ENCODE measurements at places on chromosomes 1 and 21.

DNA sequence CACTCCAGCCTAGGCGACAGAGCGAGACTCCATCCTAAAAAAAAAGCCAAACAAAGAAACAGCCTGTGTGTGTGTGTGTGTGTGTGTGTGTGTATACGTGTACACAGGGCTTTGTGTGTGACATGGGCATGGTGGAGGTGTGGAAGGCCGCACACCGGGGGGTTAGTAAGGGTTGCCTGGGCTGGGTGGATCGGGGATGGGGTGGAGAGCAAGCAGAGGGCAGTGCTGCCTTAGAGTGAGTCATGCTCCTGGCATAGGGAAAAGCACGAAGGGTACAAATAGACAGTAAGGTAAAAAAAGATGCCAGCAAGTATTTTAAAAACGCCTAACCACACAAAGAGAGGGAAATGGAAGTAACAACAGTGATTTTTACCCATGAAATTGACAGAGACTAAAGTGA lies 6.2 kb downstream of the PRMT2 start:
- no peak for DNase-seq

GRCh38 chr1:24472527-24473251 lies 29.9 kb upstream of the RCAN3 start:
- DNase-seq: no peak

- DNase-seq: no peak
Observed at GRCh38 chr1:201311356-201312011, 28.2 kb downstream of the PKP1 start.

DNA sequence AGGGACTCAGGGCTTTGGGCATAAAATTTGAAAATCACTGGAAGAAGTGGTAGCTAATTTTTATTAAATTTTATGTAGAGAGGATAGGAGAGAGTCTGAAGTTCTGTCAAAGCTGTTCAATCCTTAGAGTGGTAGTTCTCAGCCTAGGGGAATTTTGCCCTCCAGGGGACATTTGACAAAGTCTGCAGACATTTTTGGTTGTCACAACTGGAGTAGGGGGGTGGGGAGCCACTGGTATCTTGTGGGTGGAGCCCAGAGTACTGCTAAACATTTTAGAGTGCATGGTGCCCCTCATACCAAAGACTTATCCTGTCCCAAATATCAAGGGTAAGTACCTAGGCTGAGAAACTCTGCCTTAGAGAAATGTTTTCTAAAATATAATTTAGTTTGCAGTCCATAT lies 30.2 kb downstream of the RASAL2 start:
- DNase-seq: no peak

DNA sequence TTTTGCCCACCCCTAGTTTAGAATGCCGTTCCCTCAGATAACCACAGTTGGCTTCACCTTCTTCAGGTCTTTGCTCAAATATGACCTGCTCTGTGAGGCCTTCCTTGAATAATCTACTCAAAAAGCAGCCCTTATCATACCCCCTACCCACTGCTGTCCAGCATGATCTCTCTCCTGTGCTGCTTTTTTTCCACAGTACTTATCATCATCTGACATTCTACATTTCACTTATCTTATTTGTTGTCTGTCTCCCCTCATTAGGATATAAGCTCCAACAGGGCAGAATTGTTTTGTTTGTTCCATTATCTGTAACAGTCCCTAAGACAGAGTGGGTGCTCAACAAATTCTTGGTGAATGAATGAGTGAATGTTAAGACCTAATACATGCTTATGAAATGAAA lies 18.1 kb downstream of the USP24 start:
- DNase-seq: no peak

DNA sequence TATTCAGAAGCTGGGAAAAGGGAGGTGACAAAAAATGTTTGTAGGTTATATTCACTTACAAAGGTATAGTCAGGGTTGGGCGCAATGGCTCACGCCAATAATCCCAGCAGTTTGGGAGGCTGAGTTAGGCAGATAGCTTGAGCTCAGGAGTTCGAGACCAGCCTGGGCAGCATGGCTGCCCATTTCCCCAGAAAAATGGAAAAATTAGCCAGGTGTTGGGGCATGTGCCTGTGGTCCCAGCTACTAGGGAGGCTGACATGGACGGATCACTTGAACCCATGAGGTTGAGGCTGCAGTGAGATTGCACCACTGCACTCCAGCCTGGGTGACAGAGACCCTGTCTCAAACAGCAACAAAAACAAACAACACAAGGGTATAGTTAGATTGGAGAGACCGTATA lies 3.0 kb downstream of the TIMM17A start:
- no peak for DNase-seq

DNA sequence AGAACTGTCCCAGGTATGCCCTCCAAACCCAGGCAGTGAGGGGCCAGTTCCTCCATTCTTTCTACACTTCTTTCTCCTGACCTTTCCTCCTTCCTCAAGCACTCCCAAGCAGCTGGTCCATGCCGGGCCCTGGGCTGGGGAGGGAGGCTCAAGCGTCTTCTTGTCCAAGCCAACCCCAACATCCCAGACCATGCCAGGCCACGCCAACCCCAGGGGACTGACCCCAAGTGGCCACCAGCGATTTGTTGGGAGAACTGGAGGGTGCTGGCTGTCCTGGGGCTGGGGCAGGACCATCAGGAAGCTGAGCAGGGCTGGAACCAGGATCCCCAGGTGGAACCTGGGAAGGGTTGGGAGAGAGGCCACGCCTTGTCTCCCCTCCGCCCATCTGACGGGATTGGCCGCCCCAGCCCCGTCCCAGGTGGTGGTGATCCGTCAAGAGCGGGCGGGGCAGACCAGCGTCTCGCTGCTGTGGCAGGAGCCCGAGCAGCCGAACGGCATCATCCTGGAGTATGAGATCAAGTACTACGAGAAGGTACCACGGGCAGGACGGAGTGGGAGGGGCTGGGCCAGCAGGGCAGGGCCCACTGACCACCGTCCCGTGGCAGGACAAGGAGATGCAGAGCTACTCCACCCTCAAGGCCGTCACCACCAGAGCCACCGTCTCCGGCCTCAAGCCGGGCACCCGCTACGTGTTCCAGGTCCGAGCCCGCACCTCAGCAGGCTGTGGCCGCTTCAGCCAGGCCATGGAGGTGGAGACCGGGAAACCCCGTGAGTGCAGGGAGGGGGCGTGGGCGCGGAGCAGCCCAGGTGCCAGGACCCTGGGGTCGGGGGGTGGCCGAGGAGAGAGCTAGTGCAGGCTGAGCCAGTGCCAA lies 29.9 kb downstream of the EPHA8 start:
- no peak for DNase-seq

GRCh38 chr21:28592205-28592865 lies 400.3 kb downstream of the LTN1 start:
- no peak for DNase-seq

- DNase-seq: no peak
Observed at GRCh38 chr1:234618737-234619049, 8.7 kb upstream of the IRF2BP2 start.

GRCh38 chr1:197924516-197925123 lies 7.4 kb downstream of the LHX9 start:
- peak; percentile 68 for DNase-seq

Data from PC-3 (cell line).